ENCODE measurements at places on chromosomes 2 and 18.

GRCh38 chr2:120257522-120257921 is 4.9 kb downstream of the RALB start:
- DNase-seq, result no peak

GRCh38 chr2:26300234-26300925 is 45.6 kb upstream of the SELENOI start:
- no peak for DNase-seq

- DNase-seq, result no peak
Observed at GRCh38 chr2:232295971-232296370, 82.6 kb upstream of the ALPP start.

DNA sequence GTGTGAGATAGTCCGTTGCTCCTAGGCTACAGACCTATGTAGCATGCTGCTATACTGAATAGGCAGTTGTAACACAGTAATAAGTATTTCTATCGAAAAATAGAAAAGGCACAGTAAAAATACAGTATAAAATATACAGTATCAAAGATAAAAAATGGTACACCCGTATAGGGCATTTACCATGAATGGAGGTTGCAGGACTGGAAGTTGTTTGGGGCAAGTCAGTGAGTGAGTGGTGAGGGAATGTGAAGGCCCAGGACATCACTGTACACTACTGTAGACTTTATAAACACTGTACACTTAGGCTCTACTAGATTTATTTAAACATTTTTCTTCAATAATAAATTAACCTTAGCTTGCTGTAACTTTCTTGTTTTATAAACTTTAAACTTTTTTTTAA is 3.5 kb downstream of the MAP3K20 start:
- no peak for DNase-seq

DNA sequence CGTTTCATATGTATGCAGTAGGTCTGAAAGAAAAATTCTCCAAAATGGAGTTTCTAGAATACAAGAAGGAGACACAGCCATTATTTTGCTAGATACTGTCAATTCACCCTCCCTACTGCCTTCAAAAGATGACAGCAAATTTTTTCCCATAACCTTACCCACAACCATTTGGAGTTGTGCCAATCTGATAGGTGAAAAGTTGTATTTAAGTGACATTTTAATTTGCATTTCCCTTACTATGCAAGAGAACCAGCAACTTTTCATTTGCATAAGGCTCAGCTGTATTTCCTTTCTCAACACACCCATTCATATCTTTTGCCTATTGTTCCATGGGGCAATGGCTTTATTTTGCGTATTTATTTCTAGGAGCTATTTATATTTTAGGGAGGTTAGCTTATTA is 31.4 kb upstream of the IL18RAP start:
- DNase-seq, result no peak

DNA sequence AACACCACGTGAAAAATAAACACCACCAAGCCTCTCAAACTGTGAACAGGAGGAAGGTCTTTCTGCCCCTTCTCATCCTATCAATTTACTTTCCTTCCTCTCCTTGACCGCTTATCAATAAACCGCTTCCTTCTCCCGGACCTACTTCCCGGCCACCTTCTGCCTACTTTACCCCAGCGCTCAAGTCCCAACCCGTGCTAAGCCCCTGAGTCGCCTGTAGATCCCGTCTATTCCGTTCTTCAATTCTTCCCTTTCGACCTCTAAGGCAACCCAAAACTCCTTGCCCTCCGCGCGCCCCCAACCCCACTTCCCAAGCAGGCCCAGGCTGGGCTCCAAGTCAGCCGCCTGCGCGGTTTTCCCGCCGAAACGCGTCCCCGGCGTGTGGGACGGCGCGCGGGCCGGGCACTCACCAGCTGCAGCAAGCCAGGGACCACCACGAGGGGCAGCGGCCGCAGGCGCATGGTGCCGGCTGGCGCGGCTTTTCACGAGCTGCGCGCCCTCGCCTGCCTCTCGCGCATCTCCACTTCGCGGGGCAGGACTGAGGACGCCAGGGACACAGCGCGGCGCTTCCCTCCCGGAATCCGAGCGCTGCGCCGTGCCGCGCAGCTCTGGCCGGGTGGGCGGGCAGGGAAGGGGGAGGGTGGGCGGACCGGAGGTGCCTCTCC is at the start of gene NXPH2:
NXPH2 (minus strand) TSS at position 610 of the 665 bp plus-strand sequence; CDS start at position 461, 149 bp downstream.
- DNase-seq, result no peak

DNA sequence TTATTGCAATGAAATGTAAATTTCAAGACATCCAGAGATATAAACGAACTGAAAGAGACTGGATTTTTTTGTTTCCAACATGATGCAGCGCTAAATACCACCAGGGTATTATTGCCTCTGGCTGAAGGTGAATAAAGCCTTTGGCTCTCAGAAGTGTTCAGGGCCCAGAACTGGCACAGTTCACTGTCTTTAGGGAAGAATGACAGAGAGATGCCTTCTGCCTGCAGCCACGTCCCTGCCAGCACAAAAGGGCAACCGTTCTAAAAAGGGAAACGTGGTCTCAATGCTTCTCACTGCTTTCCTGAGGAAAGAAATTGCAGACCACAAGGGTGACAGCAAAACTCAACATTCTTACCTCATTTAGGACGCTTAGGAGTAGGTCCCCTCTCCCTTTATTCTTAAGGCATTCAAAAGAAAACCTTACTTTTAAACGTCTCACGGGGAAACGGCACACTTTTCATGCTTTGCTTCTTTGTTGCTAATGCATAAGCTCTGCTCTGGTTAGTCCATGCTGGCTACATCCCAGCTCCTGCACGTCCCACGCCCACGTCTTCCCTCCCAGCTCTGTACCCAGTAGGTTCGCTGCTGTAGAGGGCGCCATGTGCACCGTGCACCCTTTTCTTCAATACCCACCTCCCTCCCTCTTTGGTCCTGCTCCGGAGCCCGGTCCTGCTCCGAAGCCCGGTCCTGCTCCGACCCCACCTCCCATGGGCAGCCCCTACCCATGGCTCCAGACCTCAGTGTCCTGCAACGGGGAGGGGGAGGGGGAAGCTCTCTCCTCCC is 171.0 kb downstream of the HRH4 start:
- DNase-seq, result no peak

DNA sequence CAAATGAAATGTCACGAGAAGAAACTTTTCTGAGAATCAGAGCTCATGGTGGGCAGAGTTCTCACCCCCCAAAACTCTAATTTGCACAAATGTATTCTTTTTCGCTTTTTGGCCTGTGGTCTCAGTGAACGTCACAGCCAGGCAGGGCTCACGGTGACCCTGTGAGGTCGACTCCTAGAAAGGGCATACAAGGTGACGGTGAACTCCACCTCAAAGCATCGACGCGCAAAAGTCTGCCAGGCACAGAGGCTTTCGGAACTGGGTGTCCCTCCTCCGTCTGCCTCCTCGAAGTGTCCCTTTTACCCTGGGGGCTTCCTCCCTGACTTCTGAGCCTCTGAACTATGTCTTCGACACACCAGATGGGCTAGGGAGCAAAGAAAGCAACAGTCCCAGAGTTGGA is 139.2 kb upstream of the PXDN start:
- no peak for DNase-seq

DNA sequence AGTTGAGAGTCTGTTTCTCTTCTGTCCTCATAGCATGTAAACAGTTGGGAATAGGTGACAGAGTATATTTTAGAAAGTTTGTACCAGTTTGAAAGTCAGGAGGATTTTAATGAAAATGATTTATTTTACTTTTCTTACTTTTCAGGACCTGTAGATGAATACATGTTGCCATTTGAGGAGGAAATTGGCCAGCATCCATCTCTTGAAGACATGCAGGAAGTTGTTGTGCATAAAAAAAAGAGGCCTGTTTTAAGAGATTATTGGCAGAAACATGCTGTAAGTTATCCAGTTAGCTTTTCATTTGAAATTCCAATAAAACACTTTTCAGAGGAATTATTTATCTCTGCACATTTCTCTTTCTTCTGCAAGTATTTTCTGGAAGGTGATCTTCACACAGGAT is 81.1 kb downstream of the ACVR2A start:
- no peak for DNase-seq

- no peak for DNase-seq
Observed at GRCh38 chr2:125216321-125216720, 1191.2 kb downstream of the CNTNAP5 start.

All from stimulated activated naive CD4-positive, alpha-beta T cell treated with Interleukin-2 at 50 U/mL for 16 hours (primary cell).